ENCODE measurements at places on chromosomes 1 and 21.

GRCh38 chr1:69139007-69139406, 428.7 kb upstream of the LRRC7 start:
- DNase-seq: no peak

- DNase-seq: no peak
Observed at GRCh38 chr1:97412737-97413136, 508.1 kb downstream of the DPYD start.

GRCh38 chr21:42236693-42237092, 17.8 kb downstream of the ABCG1 start:
- no peak for DNase-seq

GRCh38 chr1:222014001-222014400, 272.1 kb upstream of the DUSP10 start:
- no peak for DNase-seq

GRCh38 chr1:205596876-205597275, 34.9 kb downstream of the ELK4 start:
- no peak for DNase-seq

- DNase-seq: no peak
Observed at GRCh38 chr1:64515427-64515826, 45.5 kb downstream of the CACHD1 start.

DNA sequence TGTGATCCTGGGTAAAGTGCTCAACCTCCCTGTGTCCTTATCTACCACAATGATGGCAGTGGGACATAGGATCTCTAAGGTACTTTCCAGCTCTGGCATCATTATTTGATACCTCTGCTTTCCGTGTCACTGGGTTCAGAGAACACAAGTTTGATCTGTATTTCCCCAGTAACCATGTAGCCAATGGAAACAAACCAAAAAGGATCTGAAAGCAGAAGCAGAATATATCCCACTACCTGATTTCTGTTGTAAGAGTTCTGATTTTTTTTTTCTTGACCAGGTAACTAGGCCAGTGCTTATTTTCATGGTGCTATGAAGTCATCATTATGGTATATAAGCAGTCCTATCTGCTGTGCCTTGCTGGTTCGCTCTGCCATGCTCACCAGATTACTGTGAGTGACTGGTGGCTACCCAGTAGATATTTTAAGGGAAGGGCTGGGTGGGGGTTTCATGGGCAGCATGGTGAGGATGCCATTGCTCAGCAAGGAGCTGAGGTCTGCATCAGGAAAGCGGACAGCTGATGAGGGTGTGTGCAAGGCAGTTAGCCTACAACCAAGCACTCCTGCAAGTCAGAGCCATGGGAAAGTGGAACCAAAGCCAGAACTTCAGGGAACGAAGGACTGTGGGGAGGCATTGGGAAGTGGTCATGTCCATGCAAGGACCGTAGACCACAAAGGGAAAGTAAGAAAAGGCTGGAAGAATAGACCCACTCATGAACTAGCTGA, 104.9 kb upstream of the EDEM3 start:
- no peak for DNase-seq

- DNase-seq: no peak
Observed at GRCh38 chr1:90133133-90133532, 138.2 kb downstream of the ZNF326 start.

- DNase-seq: no peak
Observed at GRCh38 chr21:37546299-37546908, 179.8 kb downstream of the DYRK1A start.

DNA sequence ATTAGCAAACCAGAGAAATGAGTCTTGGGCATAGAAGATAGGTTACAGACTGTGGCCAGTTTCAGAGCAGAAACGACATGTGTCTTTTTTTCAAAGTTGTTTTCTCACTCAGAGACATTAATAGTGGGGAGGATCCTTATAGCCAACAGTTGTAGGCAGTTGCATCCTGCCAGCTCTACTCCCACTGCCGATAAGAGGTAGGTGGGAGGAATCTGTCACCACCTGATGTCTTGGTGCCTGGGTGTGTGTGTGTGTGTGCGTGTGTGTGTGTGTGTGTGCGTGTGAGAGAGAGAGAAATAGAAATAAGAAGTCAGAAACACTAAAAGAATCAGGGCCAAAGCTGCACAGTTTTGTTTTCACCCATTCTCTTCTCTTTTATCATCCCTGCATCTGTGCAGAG, 219.5 kb downstream of the ZP4 start:
- DNase-seq: no peak

- no peak for DNase-seq
Observed at GRCh38 chr21:16323596-16323995, 593.8 kb downstream of the USP25 start.

DNA sequence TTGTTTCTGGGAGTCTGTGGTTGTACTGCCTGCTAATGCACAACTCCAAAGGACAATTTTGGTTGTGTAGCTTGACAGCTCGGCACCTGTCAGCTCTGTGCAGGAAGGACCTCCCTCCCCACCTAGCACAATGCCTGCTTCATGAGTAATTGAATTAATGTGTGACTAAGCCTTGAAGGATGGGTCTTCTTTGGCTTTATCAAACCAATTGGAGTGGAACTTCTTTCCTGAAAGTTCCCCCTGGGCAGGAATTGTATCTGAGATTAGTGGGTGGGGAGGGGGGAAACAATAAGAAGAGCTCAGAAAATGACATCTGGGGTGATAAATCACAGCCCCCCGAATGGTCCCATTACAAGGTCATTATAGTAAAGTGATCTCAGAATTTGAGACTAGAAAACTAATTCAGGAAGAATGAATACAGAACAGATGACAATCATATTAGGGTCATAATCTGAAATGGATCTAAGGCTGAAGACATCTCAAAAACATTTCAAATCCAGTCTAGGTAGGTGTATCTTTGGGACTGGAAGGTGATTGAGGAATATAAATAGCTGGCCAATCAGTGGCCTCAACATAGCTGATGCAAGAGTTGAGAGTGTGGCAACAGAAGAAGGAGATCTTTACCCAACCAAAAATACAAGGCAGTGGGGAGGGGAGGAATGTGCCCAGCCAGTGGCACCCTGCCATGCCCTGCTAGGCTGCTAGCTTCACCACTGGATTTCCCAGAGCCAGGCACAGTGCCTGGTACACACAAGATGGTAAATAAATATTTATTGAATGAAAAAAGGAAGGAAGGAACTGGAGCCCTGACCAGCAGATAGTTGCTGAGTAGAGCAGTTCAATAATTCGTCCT, 10.1 kb upstream of the SESN2 start:
- no peak for DNase-seq

GRCh38 chr1:66968574-66968973, 43.8 kb downstream of the MIER1 start:
- DNase-seq: no peak

DNA sequence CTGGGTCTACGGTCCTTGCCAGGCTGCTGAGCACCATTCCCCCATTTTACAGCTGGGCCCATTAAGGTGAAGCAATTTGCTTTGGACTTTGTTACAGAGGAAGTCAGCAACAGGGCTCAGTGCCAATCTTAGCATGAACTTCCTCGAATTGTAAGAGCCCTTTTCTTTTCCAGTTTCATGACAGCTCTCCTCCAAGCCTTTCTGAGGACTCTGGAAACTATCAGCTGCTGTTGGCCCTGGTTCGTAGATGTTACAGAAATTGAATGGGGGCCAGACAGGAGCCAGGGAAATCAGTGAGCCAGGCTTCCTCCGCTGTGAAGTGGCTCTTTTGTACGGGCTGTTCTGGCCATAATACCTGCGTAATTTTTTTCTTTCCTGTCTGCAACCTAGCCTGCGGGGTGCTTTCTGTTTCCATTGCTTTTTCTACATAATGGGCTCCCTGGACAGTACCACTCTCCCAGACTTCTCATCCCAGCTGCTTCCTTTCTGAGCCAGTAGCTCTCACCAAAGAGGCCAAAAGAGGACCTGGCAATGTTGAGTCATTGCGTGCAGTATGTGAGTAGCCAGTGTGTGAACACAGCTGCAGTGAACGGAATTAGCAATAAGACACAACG, 386.3 kb downstream of the DISC1 start:
- no peak for DNase-seq

GRCh38 chr21:17854745-17855144, 35.6 kb upstream of the C21orf91 start:
- DNase-seq: no peak

GRCh38 chr1:181351740-181352139, 131.6 kb upstream of the CACNA1E start:
- no peak for DNase-seq

DNA sequence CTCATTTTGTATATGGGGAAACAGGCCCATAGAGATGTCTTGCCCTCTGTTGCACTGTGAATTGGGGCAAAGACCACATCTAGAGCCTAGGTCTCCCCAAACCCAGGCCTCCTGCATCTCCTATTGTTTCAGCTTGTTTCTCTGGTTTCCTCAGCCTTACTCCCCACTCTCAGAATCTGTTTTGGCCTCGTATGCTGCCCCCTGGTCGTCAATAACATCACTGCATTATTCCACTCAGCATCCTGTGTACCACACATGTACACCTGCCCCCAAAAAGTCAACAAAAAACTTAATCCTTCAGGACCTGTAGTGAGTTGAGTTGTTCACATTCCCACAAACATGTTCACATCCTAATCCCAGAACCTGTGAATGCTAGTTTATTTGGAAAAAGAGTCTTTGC, 184.8 kb downstream of the BRINP2 start:
- no peak for DNase-seq

- DNase-seq: no peak
Observed at GRCh38 chr1:219331424-219331823, 157.7 kb downstream of the LYPLAL1 start.

DNA sequence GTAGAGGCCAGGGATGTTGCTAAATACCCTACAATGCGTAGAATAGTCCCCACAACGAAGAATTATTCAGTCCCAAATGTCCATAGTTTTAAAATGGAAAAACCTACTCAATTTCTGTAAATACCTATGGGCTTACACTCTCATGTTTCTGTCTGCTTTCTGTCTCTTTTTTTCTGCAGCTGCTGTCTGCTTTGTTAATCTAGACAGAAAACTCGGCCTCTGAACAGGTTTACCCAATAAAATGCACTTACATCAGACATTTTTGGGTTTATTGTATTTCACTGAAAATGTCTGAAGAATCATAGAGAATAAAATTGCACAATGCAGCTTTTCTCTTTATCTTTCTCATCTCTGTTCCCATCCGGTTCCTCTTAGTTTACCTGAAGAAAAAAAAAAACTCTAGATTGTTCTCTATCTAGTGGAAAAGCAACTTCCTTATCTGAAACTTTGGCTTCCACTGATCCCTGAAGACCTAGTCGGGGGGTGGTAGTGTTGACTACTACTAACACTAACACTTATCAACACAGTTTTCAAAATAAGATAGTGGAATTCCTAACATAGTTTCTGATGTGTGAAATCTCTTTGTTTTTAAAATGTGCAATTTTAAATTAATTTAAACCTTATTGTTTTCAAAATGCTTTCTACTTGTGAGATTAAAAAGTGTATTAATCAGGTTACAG, 76.9 kb upstream of the CCDC190 start:
- DNase-seq: no peak

DNA sequence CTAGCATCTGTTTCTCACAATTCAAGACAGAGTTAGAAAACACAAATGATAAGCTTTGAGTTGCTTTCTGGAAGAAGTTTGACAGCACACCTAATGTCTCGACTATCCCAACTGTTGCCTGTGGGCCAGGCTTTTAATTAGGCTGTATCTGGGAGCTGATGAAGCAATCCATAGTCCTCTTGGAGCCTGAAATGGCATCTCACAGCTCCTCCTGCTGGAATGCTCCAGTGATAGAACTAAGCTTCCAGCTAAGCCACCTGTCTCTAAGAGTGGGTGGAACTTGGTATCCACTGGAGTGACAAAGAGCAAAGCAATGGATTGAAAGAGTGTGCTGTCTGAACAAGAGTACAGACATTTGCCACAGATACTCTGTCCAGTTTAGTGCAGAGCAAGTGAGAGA, 605.3 kb upstream of the NR5A2 start:
- no peak for DNase-seq

GRCh38 chr1:91916046-91916445, 30.1 kb upstream of the TGFBR3 start:
- no peak for DNase-seq

GRCh38 chr1:81170721-81171120, 630.0 kb upstream of the ADGRL2 start:
- no peak for DNase-seq

DNA sequence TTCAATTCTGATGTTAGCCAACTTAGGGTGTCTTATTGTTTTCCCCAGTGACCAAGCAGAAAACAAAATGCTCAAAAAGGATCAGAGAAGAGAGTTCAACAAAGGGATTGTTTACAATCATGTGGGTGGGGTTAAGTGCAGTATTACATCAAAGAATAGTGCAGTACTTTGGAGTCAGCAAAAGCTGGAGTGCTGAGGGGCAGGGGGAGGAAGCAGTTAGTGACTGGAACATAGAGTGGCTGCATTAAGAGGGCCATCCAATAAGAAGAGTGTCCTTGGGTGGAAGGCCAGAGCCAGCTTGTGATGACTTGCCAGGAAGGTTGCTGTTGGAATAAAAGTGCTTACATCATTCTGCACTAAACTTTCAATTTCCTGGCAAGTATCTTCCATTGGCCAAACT, 175.5 kb downstream of the CYYR1 start:
- DNase-seq: no peak

- no peak for DNase-seq
Observed at GRCh38 chr21:17455028-17455353, 57.9 kb upstream of the CXADR start.

DNA sequence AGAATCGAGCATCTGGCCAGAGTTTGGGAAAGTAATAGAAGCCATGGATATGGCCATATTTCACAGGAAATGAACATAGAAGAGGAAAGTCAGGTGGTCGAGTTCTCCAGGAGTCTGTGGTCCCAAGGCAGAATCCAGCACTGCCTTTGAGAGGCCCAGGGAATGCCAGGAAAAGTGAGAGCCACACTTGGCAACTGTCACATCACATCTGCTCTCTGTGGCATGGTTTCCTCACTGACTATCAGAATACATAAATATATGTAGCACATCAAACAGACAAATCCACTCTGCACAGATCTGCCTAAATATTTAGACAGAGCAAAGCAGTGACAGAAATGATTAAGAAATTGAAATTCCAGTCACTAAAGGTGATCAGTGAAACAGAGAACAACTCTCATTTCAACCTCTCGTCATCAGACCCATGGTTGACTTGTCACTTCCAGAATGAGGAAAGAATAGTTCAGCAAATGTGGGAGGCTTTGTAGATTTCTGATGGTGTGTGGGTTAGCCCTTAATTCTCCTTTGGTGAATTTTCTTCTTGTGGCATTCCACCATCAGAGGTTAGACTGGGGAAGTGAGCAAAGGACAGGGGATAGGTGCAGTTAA, 58.8 kb upstream of the MAN1A2 start:
- DNase-seq: no peak

DNA sequence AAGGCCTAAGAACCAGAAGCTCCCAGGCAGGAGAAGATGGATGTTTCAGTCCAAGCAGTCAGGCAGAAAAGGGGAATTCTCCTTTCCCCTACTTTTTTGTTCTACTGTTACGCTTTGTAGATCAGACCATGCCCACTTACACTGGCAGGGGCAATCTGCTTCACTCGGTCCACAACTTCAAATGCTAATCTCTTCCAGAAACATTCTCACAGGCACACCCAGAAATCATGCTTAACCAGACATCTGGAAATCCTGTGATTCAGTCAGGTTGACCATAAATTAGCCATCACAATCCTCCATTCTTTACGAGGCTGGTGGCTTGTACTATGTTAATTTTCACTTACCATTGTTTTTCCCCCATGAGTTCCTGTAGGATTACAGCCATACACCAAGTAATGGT, 23.8 kb upstream of the IL10 start:
- no peak for DNase-seq

All from stimulated activated CD4-positive, alpha-beta T cell treated with anti-CD3 and anti-CD28 coated beads, Interleukin-15, amount 100 ng/mL, for 1 hour (primary cell).